ENCODE measurements at places on chromosomes 1 and 21.

DNA sequence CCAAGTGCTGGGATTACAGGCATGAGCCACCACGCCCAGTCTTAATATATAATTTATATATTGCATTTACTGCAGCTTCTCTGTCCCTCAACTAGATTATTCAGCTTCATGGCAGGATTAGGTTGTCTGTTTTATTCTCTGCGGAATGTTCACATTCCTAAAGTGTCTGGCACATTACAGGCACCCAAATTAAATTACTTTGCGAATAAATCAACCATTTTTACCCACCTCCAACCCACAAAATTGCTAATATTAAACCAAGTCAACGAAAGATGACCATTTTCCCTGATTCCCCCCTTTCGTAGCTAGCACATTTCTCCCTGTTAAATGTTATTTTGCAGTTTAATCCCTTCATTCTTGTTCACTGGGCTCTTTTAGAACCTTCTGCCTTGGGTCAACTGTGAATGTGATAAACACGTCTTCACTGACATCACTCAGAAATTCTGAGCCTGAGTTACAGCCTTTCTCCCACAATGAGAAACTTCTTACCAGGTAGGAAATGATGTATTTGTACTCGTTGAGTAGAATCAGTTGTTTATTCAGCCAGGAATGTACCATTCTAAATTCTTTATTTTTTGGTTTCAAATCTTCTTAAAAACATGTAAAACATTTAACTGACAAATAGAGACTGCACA, 35.9 kb downstream of the THAP3 start:
- DNase-seq: no peak

DNA sequence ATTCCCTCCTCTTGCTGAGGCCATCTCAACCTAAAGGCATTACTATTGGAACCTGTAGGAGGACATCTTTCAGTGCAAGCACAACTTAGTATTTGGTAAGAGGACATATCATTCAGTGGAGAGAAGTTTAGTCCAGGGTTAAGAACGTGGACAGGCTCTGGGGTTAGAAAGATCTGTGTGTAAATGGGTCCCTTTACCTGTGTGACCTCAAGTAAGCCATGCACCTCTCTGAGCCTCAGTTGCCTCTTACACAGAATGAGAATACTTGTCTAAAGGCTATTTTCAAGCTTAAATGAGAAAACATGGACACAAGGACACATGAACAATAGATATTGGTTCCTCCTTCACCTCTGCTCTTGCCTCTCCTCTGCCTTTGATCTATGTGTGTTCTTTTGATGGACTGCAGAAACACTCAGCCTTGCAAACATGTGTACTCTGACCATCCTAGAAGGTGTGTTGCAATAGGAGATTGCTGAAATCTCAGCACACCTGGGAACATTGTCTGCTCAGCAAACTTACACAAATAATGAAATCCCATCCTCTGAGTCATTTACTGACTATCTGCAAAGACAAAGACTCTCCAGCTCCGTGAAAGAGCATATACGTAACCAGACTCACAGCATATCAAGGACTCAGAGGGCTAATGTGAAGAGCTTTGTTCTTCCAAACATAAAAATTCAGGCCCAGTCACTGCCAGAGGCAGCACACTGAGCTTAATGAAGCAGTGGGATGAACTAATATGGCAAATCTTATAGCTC, 143.8 kb downstream of the DAB1 start:
- no peak for DNase-seq

DNA sequence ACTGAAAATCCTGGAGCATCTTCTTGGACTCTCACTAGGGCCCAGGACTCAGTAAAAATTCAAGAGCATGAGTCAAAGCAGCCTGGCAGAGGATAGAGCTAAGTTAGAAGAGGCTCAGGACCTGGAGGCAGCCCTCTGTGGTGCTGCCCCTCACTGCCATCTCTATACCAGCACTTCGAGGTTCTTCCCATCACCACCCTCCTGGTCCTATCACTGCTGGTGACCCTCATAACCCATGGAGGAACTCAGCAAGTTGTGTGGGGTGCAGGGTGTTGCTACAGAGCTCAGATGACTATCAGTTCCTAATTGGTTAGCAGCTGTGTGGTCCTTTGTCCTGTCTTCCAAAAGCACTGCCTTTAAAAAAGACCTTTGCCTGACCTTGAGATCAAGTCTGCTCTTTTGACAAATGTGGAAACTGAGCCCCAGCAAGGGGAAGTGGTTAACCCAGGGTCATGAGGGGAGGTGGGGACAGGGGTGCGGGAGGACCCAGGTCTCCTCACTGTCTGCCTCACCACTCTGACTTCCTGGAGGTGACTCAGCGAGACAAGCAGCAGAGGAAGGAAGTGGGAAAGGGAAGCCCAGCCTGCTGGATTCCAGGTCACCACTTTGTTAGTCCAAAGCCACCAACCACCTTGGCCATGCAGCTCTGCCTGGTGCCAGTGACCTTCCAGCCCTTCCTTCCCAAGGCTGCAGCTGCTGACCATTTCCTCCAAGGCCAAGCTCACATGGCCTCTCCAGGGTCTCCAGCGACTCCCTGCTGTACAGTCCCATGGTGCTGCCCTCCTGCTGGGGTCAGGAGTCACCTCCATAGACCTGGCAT, 199.4 kb upstream of the EDN2 start:
- DNase-seq: no peak

DNA sequence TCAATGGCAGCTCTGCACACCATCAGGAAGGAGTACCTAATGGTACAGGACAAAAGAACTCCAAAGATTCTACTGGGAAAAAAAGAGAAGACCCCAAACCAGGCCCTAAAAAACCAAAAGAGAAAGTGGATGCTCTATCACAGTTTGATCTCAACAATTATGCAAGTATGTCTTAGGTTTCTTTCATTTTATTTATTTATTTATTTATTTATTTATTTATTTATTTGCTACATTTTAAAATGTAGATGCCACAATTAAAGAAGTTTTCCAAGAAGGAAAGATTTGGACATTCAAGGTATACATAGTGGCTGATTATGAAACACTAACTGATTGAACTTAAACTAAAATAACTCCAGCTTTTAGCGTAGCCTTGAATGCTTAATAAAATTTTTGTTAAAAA, 60.2 kb downstream of the PRRC2C start:
- DNase-seq: no peak

DNA sequence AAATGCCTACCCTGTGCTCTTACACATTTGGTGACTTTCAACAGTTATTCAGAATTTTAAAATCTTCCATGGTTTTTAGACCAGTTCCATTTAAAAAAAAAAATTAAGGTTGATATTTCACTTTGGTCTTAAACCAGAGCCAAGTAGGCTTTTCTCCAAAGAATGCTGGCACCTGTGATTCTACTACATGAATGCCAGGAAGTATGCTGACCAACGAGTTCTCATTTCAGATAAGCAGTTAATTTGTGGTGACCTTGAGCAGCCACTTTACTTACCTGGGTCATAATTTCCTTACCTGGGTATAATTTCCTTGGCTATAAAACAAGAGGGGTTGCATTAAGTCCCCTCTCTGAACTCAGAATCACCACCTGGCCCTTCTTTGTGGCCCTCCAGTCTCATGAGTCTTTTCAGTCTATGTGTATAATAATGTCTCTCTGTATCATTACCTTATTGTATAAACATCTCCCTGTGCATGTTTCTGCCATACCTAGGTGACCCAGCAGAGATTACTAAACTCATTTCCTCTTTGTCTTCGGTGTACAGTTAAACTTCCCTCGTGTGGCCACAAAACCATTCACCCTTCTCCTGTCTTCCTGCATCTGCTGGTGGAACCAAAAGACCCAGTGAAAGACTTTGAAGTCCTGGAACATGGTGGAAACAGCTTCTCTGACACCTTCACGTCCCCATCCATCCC, 139.1 kb upstream of the DPT start:
- no peak for DNase-seq

DNA sequence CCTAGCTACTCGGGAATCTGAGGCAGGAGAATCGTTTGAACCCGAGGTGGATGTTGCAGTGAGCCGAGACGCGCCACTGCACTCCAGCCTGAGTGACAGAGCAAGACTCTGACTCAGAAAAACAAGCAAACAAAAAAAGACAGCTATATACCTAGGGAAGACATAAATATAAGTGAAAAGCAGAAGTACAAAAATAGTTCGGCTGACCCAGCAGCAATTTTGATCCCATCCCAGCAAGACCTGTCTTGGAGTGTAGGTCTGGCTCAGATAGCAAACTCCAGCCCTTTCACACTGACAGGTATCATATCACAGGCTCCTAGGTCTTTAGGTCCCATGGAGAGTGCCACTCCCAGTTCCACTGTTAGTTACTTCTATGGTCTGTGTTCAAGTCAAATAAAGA, 14.6 kb downstream of the MTX1 start:
- DNase-seq: no peak

DNA sequence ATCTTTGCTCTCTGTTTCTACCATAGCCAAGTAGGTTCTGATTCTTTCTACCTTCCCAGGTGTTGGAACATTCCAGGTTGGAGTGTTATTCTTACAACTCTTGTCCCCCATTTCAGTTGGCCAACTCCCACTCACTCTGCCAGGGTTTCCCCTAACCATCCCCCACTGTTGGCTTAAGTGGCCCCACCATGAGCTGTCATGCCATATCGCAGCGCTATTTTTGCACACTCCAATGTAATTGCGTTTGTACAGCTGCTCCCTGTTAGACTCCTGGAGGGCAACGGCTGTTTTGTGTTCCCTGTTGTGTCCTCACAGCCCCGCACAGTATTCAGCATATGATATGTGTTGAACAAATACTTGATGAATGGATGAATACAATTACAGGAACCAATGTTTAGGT, 117.7 kb upstream of the ETS2 start:
- no peak for DNase-seq

DNA sequence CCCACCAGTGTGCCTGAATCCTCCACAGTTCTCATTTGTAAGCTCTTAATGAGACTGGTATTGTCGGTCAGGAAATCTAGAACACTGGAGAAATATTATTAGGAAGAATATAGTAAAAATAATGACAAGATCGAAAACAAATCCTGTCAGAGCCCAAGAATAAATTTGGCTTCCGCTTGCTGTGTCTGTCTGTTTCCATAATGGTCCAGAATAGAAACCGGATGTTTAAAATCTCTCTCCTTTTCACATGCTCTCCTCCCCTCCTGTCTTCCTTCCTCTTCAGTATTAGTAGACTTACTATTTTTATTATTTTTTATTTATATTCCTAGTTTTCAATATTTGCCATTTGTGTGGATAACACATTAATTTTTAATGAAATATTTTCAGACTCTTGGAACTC, 187.7 kb downstream of the SDCCAG8 start:
- no peak for DNase-seq

DNA sequence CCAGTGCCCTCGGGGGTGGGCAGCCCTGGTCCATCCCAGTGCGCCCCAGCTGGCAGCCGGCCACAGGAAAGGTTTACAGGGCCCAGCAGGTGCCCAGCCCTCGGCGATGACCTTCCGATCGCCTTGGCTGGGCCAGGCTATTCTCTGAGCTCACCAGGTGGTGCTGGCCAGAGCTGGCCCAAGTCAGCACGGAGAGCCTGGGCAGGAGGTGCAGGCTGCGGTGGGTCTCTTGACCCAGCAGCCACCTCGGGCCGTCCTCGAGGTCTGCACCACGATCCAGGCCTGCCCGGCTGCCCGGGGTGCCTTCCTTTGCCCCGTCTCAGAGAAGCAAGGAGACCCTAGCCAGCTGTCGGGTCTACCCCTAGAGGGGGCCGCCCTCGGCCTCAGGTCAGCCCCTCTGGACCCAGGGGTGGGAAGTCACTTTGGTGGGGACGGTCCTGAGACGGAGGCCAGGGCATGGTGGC, 370 bp downstream of the PERM1 start:
- DNase-seq: no peak

- no peak for DNase-seq
These were observed 107.7 kb downstream of the MAB21L3 start for GRCh38 chr1:116218922-116219321.

GRCh38 chr1:68959461-68960030, 462.7 kb upstream of the DEPDC1 start:
- DNase-seq: no peak

DNA sequence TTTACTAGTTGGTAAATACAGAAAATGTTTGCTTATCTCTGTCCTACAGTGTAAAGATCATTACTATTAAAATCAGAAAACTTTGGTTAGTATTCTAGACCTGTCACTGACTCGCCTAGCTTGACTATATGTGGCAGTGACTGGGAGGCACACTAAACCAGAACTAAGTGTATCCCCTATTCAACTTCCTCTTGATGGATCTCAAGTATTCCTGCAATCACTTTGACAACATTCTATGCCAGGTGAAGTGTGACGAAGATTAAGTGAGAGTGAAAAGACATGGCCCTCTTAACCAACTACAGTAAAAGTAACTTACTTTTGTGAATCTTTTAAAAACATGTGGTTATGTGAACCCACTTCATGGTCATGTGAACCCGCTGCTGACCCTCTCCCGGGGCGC, 223.0 kb upstream of the ADAMTS5 start:
- DNase-seq: no peak

DNA sequence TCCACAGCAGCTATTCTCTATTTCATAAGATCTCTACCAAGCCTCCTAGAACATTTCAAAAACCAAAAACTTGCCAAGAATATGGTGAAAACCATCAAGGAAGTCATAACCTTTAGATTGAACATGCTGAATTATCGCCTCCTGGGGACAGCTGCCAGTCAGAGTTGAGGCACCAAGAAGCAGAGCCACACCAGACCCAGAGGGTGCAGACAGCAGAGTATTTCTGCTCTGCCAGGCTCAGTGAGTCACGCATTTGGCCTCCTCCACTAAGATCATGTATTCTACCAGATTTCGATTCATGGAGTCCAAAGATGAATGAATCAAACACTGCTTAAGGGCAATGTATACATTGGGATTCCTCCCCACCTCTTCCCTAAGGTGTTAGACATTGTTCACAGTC, 2.1 kb downstream of the F3 start:
- DNase-seq: no peak

DNA sequence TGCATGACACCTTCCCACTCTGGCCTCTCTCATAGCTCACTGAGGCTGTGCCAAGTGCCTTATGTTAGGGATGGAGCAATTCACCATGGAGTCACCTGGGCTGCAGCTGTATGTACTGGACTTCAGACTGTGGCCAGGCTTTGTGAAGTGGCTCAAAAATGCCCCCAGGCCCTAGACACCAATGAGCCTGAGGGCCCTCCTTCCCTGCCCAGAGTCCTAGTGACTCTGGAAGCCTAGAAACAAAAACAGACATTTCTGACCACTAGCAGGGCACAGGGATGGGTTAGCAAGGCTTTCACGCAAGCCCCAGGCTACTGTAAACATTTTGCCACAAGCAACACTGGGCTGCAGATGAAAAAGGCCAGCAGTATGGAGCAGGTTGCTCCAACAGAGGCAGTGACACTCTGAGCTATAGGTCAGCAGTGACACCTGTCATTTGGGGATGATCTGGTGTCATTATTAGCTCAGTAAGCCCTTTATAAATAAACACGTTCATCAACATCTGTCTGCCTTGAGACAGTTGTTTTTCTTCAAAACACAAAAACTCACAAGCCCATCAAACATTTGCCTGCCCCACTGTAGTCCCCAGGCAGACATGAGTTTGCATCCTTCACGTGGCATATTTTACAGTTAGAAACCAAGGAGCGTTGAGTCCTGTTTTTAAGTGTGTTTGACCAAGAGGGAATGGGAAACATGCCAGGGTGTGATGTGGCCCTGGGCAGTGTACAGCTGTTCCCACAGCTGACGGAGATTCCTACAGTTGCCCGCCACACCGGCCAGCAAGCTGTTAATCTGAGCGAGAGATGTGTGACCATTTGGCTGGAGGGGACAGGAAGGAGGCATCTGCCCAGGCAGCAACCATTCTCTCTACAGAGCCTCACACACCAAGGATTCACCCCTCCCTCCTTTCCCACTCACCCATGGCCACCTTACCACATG, 66.8 kb downstream of the KCNN3 start:
- DNase-seq: no peak

GRCh38 chr1:116436611-116436970, 63.5 kb downstream of the ATP1A1 start:
- no peak for DNase-seq

GRCh38 chr1:41598325-41598724, 113.8 kb upstream of the EDN2 start:
- DNase-seq: no peak
